T follicular helper cell (primary cell): ENCODE measurements at places on chromosomes 2 and 18.

DNA sequence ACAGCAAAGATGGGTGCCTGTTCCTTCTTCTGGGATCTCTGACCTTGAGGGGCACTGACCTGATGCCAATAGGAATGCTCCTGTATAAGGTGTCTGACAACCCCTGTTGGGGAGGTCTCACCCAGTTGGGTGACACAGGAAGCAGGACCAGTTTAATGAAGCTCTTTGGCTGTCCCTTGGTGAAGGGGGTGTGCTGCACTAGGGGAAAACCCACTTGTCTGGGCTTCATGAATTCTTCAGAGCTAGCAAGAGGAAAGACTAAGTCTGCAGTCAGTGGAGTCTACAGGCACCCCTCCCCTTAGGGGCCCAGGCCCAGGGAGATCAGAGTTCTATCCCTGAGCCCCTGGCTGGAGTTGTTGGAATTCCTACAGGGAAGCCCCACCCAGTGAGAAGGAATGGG is 550.8 kb upstream of the CHAC2 start:
- no peak for DNase-seq

- DNase-seq: no peak
These were observed 43.4 kb downstream of the CABLES1 start for GRCh38 chr18:23178661-23179081.

- DNase-seq: no peak
These were observed 457 bp upstream of the SP9 start for GRCh38 chr2:174334278-174334715.

- DNase-seq: no peak
These were observed 1.1 kb upstream of the CEP192 start for GRCh38 chr18:12990123-12990475.

DNA sequence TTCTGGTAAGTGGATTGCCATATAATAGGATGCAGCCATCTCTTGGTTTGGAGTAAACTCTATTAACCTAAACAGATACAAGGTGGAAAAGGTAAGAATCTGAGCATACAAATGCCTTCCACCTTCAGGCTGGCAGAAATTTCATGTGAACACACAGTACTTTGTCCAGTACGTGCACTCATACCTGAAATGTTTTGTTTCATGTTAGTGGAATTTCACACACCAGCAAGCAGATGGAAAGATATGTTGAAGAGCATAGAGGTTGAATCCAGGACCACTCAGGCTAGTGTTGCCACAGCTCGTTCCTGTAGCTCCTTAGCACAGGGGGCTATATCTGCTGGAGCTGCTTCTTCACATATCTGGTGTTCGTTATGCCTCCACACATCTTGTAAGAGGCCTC is 34.0 kb downstream of the CRIM1 start:
- DNase-seq: no peak

GRCh38 chr2:51158251-51158650 is 126.3 kb upstream of the NRXN1 start:
- no peak for DNase-seq

GRCh38 chr2:74751981-74752851 is 81.7 kb upstream of the HK2 start:
- DNase-seq: no peak
